GM12892 (cell line): ENCODE measurements at places on chromosomes 2 and 18.

DNA sequence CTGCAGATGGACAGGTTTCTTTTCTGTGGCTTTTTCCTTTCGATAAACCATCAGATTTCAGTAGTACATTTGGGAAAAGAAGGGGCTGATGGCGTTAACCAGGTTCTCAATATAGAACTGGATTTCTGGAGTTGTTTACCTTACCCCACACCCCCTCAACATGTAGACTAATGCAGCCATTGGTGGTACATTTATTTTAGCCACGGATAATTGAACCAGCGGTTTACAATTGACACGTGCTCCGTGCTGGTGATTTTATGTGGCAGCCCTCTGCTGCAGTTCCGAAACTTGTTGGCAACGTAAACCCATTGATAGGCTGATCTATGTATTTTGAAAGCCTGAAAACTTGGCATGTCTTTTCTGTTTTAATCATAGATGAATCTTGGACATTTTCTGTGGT lies 5.4 kb downstream of the SOX11 start:
- DNase-seq: no peak

- no peak for DNase-seq
Observed at GRCh38 chr2:120823551-120823950, 87.9 kb downstream of the GLI2 start.

- DNase-seq: no peak
Observed at GRCh38 chr18:34592961-34593382, 117.1 kb upstream of the DTNA start.

DNA sequence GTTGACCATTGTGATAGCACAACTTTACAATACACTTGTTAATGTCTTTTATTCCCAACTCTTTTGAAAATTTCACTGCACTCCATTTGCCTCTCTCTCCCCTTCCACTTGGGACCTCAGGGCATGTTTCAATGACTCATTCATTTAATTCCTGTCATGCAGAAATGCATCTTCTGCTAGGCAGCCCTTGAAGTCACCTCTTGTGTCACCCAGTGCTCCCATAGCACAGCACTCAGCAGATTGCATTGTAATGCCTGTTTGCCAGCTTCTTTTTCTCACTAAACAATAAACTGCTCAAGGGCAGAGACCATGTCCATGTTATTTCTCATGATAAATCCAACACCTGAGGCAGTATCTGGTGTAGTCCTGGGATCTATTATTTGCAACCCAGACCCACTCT lies 85.9 kb upstream of the ACSL3 start:
- no peak for DNase-seq

DNA sequence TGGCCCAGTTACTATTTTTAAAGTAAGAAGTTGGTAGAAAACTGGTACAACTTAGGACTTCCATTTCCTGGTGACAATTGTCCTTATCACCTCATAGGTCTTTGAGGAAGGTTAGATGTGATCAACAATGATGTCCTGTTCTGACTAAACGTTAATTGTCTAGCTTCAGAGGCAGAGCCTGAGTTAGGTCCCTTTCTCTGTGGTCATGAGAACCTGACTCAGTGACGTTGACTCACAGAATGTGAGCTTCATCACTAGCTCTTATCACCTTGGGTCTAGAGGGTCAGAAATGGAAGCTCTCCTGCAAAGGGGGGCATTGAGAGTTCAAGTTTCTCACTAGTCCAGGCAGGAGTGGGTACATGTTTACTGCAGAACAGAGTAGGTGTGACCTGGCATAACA lies 60.6 kb upstream of the ATP8B1 start:
- DNase-seq: no peak

GRCh38 chr2:200496696-200497095 lies 13.2 kb downstream of the KCTD18 start:
- no peak for DNase-seq

- no peak for DNase-seq
Observed at GRCh38 chr18:75916624-75916982, 489.1 kb upstream of the SMIM21 start.

- DNase-seq: no peak
Observed at GRCh38 chr2:138782383-138782782, 2.2 kb upstream of the NXPH2 start.

GRCh38 chr18:67417864-67418523 lies 98.5 kb downstream of the DSEL start:
- no peak for DNase-seq

GRCh38 chr2:167333245-167333644 lies 445.0 kb downstream of the XIRP2 start:
- DNase-seq: no peak

DNA sequence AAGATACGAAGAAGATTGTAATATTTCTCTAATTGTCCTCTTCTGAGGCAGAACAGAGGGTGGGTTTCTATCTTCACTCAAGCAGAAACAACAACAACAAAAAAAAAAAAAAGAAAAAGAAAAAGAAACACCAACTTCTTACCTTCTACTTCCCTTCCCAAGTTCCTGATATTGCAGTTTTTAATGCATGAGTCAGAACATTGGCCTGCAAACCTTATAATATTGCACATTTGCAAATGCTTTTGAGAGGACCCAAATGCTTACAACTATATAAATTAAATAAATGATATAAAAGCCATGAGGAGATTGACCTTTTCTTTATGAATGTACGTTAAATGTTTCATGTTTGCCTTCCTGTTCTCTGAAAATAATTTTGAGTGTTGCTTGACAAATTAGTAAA lies 37.3 kb downstream of the PAX3 start:
- DNase-seq: no peak

DNA sequence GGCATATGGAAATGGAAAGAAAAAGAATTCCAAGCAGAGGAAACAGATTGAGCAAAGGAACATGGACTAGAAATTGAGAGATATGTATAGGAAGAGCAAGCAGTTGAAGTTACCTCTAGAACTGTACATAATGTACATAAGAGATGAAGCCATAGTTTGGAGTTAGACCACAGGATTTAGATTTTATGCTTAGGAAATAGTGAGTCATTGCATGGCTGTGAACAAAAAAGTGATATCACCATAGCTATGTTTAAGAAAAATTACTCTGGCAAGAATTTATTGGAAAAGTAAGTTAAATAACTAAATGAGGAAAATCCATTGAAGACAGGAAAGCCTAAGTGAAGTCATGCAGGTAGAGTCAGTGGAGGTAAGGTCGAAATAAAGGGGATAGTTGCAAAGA lies 99.4 kb upstream of the GALNT5 start:
- DNase-seq: no peak

DNA sequence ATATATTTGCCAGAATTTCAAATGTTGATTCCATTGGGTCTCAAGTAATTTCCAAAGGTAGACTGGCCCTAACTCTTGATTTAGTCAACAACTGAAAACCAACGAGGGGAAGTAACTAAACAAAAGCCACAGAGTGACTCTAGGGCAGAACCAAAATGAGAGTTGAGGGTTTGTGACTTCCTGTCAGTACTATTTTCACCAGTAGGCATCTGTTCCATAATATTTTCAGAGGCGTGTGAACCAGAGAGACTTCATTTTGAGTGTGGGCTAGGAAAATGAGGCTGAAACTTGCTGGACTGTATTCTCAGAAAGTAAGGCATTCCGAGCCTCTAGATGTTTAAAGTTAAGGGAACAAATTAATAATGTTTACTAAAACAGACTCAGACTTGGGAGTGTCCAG lies 70.6 kb downstream of the GDF7 start:
- no peak for DNase-seq

- DNase-seq: no peak
Observed at GRCh38 chr2:179854891-179855290, 6.5 kb downstream of the ZNF385B start.

GRCh38 chr2:234570476-234570875 lies 73.6 kb upstream of the ARL4C start:
- DNase-seq: no peak

DNA sequence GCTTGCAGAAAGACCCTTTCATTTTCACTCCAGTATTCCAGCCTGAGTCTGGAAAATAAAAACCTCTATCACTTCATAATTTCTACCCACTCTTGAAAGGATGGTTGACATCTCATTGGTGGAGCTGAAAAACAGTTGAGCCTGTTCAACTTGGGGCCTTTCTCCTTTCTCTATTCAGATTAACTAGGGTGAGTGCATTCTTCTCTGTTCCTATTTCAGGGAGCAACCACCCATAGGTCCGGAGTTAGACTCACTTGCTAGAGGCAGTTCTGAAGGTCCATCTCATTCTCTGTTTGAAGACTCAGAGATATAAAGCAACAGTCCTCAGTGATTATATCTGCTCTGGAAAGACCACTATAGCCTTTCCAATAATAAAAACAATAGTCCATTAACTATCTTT lies 167.9 kb upstream of the SPOPL start:
- DNase-seq: no peak

GRCh38 chr2:217186152-217186551 lies 326.3 kb upstream of the TNP1 start:
- DNase-seq: no peak

GRCh38 chr2:36351736-36352349 lies 3.7 kb upstream of the CRIM1 start:
- DNase-seq: no peak

- no peak for DNase-seq
Observed at GRCh38 chr2:221518201-221518934, 53.7 kb downstream of the EPHA4 start.

DNA sequence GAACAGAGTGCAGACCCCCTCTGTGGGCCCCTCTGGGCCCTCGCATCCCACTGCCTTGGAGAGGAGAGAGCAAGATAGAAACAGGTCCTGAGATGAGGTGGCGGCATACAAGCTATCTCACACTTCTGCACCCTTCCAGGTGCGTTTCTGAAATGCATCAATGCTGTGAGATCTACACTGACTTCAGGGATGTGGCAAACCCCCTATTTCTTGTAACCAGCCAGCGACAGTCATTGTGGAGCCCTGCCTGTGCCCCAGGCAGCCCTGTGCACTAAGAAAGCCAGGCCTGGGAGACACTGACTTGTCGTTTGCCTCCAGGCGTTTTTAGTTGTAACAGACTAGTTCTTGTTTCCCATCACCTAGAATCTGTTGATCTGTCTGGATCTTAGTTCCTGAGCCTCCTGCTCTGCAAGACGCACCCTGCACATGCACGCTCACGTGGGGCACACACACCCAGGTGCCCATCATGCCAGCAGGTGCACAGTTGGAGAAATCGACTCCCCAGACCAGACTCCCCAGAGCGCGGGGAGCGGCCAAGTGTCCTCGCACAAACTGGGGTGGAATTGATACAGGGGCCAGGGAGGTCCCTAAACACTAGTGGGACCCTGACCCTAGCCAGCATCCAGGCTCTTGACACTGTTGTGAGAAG lies 238.0 kb downstream of the FAM210A start:
- no peak for DNase-seq

DNA sequence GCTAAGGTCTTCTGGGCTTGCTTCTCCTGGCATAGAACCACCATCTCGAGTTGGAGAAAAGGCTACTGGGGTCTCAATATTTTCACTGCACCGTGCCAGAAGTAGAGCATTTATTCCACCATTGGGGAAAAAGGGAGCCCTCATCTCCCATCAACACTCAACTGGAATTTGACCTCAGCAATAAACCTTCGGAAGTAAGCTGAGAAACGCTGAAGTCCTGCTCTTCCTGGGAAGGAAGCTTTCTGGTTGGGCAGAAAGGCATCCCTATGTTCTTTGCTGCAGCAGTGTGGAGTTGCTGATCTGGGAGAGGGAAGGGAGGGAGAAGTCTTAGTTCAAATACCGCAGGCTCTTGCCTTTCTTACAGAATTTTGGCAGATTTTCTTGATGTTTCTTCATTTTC lies 368.8 kb downstream of the NUP35 start:
- DNase-seq: no peak

GRCh38 chr18:23816740-23817139 lies 127.5 kb downstream of the LAMA3 start:
- DNase-seq: no peak

- DNase-seq: no peak
Observed at GRCh38 chr2:17327649-17328048, 190.6 kb downstream of the RAD51AP2 start.

DNA sequence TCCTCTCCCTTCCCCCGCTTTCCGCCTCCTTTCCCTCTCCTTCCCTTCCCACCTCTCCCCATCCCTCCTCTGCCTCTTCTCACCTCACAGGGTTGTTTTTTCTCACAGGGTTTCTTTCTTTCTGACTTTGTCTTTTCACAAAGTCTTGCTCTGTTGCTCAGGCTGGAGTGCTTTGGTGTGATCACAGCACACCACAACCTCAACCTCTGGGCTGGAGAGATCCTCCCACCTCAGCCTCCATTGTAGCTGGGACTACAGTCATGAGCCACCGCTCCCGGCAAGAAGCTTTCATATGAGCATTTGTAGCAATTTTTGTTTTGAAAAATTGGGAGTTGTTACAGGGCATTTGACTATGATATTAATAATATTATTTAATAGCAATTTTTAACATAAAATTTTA lies 32.9 kb downstream of the ACSL3 start:
- no peak for DNase-seq

DNA sequence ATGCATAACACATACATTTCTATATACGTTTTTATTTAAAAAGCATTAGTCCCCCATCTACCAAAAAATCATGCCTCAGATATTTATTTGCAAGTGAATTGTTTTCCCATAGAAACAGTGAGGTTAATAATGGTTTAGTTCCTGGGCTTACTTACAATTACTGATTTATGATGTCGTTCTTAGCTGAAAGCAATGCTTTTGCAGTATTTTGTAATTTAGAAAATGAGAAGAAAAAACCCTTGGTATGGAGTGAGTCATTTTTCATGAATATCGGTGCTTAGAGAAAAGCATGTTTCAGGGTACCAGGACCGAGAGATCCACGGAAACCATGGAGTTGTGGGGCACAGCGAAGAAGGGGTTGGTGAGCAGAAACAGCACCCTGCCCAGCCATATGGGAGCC lies 12.0 kb upstream of the CDK15 start:
- no peak for DNase-seq

DNA sequence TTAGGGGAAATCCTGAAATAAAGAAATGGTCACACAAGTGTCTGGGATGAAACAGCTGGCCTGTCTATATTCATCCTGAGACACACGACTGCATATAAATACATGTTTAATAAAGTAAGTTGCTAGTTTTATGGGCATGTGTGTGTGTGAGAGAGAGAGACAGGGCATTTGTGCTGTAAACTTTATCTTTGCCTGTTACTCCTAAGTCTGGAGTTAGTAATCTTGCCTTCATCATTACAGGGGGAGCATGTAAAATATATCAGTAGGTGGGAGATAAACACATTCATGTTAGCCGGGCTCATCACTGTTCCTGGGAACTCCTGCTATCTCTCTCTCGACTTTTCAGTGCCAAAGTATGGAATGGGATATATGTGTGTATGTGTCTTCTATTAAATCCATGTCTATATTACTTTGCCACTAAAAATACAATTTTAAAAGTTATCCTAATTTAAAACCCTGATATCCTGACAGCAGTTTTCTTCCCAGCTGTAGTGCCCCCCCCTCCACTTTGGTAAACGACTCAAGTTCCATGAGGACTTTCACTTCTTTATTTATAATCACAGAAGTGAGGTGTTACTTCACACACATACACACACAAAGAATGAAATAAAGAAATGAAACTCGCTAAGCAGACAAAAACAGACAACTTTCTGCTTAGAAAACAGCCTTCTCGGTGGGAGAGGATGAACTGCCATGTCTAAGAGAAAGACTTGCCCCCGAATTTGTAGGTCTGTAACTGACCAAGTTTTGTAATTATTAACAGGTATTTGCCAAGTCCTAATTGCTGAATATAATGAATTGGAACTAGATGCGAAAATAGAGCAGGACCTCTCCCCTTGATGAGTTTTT lies 947 bp downstream of the ZEB2 start:
- no peak for DNase-seq

GRCh38 chr2:181398000-181398399 lies 59.2 kb upstream of the ITGA4 start:
- no peak for DNase-seq

- DNase-seq: no peak
Observed at GRCh38 chr2:27335311-27335710, 12.4 kb upstream of the MPV17 start.
